SK-N-SH (cell line): ENCODE measurements at places on chromosomes 4 and X.

DNA sequence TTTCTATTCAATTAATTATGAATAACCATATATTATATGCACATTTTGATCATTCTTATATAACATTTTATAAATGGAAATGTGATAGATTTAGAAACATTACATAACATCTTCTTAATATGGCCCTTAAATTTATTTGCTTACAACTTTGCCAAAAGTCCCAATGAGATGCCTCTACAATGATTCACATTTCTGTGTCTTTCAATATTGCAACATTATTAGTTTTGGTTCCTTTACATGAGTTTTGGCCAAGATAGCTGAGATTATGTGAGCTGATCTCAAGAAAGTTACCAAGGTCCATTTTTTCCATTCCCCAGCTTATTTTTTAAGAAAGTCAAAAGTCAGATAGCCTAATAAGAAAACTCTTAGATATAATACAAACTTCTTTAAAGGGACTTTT lies 361.2 kb downstream of the PCDH7 start:
- H3K4me1 ChIP-seq: no peaks in the 10 kb centered on the region; the same call in 1 of the 2 replicates
- H3K4me3 ChIP-seq: no peak overlapping the region
- no peak overlapping the region for H3K27ac ChIP-seq
- DNase-seq: no peak
- no peaks in the 10 kb centered on the region for H3K36me3 ChIP-seq

DNA sequence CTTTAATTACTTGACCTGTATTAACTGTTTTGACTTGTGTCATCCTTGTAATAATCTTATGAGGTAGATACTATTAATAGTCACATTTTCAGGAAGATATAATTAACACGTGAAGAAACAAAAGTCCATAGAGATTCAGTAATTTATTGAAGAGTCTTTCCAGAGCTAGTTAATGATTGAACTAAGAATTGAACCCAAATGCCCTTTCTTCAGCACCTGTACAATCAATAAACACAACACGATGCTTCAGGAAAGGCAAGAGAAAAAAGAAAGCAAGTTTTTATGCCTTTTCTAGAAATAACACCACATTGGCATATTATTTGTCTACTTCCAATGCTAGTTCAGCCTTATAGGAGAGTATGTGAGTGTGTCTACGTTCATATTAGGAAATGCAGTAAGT lies 399.6 kb downstream of the NAF1 start:
- H3K27me3 ChIP-seq: no peaks in the 10 kb centered on the region
- H3K27ac ChIP-seq: no peak overlapping the region
- no peaks in the 10 kb centered on the region for H3K36me3 ChIP-seq
- no peak for DNase-seq

DNA sequence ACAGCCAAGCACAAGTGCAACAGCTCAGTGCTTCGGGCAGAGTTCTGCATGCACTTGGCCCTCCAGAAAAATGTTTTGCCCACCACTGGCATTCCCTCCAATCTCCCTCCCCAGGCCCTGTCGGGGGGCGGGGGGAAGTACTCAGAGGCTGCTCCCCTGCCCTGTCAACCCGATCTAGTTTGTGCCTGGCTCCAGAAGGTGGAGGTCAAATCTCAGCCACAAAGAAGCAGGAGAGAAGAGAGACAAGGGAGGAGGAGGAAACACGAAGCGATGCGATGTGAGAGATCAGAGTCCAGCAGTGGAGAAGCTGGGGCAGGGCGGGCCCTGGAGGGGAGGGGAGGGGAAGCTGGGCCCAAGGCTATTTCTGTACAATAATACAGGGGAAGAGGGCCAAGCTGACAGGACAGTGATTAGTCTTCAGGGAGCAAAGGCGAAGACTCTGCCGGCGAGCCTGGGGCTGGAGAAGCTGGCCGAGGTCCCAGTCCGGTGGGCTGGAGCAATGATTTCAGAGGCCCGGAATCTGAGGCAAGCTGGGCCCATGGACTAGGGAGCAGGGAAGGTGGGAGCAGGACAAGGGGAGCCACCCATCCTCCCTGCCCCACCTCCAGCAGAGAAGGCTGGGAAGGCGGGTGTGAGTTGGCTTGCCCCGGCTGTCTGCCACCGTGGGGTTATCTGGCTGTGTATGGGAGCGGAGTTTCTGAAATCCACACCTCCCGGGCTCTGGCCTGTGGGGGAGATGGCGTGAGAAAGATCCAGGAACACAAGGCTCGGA lies 167.1 kb downstream of the EFNB1 start:
- H3K27ac ChIP-seq: no peak overlapping the region
- peaks cover 22% of the 10 kb centered on the region; the same call in 1 of the 2 replicates for H3K27me3 ChIP-seq
- no peaks in the 10 kb centered on the region; the same call in 1 of the 2 replicates for H3K4me1 ChIP-seq
- no peaks in the 10 kb centered on the region for H3K36me3 ChIP-seq
- DNase-seq: no peak

GRCh38 chr4:48667148-48667547 lies 112.9 kb downstream of the FRYL start:
- no peaks in the 10 kb centered on the region for H3K27me3 ChIP-seq
- H3K4me3 ChIP-seq: no peak overlapping the region
- no peaks in the 10 kb centered on the region for H3K4me1 ChIP-seq
- H3K36me3 ChIP-seq: no peaks in the 10 kb centered on the region
- no peak overlapping the region for H3K27ac ChIP-seq

- no peak for DNase-seq
- no peak overlapping the region for H3K27ac ChIP-seq
- no peaks in the 10 kb centered on the region for H3K27me3 ChIP-seq
- H3K4me3 ChIP-seq: no peak overlapping the region
- no peaks in the 10 kb centered on the region for H3K4me1 ChIP-seq
These were observed 119.1 kb downstream of the RTL9 start for GRCh38 chrX:110477593-110478228.

GRCh38 chr4:142282870-142283431 lies 563.1 kb downstream of the INPP4B start:
- DNase-seq: no peak
- peak overlapping the region; percentile 42; the same call in 1 of the 2 replicates for H3K4me3 ChIP-seq
- H3K36me3 ChIP-seq: no peaks in the 10 kb centered on the region
- H3K4me1 ChIP-seq: no peaks in the 10 kb centered on the region
- no peak overlapping the region for H3K27ac ChIP-seq

DNA sequence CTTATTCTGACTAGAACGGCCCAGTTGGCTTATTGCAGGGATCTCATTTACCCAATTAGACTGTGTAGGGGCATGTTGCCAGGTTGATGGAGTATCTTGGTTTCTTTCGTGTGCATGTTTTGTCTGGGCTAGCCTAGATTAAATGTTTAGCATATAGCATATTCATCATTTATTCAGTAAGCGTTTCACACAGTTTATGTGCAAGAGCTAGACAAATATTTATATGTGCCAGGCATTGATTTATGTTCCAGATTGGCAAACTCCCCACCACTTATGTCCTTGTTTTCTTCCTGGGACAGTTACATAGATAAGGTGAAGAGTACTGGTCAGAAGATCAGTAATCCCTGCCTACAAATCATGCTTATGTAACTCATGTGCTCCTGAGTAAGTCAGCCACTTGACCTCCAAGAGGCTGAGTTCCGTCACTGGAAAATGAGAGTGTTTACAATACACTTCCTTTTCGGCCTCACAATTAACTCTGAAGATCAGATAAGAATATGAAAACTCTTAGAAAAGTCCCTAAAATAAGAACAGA lies 57.2 kb downstream of the RUFY3 start:
- H3K27ac ChIP-seq: no peak overlapping the region
- no peaks in the 10 kb centered on the region for H3K27me3 ChIP-seq
- peaks cover 83% of the 10 kb centered on the region for H3K36me3 ChIP-seq
